ENCODE measurements at places on chromosomes 4 and X.

DNA sequence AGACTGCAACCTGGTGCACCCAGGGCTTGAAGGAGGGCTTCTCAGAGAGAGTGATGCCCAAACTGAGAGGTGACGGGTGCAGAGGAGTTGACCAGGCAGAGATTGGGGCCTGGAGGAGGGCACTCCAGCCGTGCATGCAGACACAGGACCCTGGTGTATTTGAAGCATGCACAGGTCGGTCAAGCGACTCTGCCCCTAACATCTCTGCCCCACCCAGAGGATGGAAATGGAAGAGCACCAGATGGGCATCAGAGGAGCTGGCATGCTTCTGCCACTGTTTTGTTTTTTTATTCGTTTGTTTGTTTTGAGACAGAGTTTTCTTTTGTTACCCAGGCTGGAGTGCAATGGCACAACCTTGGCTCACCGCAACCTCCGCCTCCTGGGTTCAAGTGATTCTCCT lies 320.9 kb downstream of the EVC2 start:
- DNase-seq: no peak

DNA sequence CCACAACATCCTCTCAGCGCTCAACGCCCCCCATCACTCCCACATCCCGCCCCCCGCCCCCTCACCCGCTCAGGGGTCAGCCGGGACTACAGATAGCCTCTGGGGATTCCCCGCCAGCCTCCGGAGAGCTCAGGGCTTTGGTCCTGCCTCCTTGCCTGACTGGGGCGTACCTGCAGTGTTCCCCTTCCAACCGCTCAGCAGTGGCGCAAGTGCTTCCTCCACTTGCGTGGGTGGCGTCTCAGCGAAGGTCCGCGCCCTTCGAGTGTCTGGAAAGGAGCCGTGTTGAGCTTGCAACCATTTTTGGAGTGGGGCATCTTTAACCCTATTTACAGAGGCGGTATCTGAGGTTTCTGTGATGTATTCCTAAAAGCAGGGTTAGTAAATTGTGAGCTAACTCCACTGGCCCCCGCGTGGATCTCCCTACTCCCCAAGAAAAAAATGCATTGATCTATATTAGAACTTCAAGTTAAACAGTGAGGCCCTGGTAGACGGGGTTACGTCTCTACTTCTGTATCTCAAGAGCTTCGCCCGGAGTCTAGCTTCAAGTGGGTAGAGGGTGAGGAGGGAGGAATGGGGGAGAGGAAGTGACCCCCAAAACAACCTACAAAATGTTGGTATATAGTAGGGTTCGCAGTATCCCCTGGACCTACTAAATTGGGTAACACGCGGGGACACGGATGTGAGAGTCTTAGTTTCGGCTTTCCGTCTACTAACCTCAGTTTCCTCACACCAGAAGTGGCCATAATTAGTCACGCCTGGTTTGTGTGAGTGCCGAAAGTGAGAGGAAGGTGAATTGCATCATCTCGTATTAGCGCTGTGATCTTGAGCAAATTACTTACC lies 16.1 kb downstream of the NKX3-2 start:
- peak; percentile 58 for DNase-seq

GRCh38 chr4:153512952-153513500 lies 46.9 kb downstream of the TMEM131L start:
- DNase-seq: no peak

GRCh38 chrX:866441-866990 lies 235.9 kb downstream of the SHOX start:
- no peak for DNase-seq

DNA sequence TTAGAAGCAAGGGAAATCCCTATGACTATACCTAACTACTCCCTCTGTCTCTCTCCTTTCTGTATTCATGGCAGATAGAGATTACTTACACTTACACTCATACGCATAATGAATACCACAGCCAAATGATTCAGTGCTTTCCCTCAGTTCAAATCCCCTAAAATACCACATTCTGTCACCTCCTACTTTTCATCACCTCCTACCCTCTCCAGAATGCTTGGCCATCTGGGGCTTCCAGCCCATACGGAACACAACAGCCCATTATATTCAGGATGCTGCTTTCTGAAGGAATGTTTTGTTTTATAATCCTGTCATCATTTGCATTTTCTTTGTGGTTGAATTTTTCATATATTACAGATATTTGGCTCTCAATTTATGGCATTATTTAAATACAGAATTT lies 361.6 kb downstream of the GRIA2 start:
- no peak for DNase-seq

DNA sequence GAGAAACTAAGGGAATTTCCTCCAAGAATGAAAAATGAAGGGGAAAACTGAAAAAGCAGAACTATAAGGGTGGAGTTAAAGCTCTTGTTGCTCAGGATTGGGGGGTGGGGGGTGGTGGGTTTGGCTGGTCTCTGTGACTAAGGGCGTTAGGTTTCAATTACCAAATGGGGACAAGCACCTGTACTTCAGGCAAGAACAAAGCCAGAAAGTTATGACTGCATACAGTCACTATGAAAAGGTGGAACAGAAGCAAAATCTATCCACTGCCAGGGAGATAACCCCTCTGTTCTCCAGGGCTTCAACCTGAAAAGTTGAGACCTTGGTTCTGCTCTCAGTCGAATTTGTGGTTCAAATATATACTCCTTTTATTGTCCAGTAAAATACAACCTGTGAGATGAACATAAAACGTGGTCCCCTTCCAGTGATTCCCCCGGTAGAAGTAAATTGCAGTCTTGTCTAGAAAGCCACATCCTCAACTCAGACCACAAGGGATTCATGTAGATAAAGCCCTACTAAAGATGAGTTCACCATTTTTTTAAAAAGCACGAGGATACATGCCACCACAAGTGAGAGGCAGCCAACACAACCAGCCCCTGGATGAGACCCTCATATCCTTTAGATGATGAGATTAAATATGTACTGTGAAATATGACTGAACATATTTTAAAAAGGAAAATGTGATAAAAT lies 257.1 kb upstream of the RPS6KA3 start:
- no peak for DNase-seq

- no peak for DNase-seq
These were observed 109.6 kb downstream of the PCDH18 start for GRCh38 chr4:137422666-137423065.

GRCh38 chr4:11470438-11471045 lies 41.8 kb upstream of the HS3ST1 start:
- DNase-seq: no peak

- no peak for DNase-seq
These were observed 178.3 kb downstream of the MAPK10 start for GRCh38 chr4:86181585-86181984.

GRCh38 chrX:73765776-73766430 lies 202.9 kb downstream of the CHIC1 start:
- no peak for DNase-seq

DNA sequence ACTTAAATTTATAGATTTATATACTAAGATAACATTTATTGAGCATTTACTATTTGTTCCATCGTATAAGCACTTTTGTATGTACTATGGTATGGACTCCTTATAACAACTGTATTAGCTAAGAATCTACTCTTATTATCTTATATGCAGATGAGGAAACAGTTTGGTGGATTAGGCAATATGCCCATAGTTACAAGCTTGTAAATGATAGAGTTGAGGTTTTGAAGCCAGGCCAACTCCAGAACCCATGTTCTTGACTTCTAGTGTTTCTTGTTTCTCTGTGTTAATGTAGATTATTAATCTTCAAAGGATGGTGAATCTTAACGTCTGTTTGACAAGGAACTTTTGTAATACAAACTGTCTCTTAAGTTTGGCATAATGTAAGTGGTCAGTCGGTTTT lies 71.3 kb downstream of the STIM2 start:
- DNase-seq: no peak

DNA sequence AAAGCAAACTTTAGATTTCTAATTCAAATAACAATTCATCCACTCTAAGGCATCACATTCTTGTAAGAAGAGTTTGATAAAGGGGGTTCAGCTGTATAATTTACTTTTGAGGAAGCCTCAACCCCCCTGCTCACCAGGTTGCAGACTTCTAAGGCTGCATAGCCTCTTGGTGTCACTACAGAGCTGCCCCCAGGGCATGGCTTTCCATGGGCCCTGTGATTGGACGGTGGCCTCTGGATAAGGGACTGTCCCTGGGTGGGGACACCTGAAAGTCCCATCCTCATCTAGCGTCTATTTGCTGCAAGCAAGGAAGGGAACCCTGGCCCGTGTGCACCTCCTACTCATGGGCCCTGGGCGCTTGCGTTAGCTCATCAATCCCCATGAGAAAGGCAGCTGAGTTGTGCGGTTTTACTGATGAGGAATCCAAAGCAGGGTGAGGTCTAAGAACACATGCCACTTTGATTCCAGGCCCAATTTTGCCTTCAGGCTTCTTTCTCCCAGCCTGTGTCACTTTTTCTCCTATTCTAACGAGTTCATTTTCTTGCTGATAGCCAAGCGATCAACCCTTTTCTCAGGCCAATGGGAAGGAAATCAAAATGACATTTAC lies 51.8 kb downstream of the SCML1 start:
- no peak for DNase-seq

- DNase-seq: no peak
These were observed 712.4 kb downstream of the IL1RAPL1 start for GRCh38 chrX:29299684-29300083.

DNA sequence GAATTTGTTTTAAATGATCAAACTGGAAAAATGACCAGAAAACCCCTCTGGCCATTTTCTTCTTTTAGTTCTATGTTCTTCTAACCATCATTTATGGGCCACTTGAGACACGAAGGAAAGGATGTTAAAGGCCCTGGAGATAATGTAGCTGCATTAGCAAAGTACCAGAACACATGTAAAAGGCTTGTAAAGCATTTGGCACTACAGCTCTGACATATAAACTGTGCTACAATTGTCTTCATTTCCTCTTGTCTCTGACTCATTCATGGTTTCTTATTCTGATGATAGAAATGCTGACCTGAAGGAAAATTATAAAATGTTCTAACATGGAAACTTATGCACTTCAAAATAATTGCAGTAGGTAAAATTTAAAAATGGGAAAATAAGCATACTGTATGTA lies 388.7 kb downstream of the FAT4 start:
- no peak for DNase-seq

DNA sequence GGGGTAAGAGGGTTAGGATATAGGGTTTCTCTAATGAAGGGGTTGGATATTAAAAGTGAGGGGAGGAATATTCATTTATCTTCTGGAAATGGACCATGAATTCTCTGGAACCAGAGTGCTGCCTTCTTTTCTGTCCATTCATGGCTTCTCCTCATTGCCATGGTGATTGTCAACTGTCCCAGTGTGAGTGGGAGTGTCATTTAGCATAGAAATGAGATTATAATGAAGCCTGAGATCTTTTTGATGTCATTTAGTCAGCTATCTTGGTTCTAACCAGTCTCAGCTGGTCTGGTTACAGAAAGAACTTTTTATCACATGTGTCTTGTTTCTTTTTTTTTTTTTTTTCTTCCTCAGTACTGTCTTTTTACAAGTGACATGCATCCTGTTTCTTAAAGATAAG lies 497.3 kb upstream of the PITX2 start:
- DNase-seq: no peak

- no peak for DNase-seq
These were observed 38.9 kb downstream of the ATP8A1 start for GRCh38 chr4:42618023-42618422.

GRCh38 chr4:7312691-7313090 lies 120.4 kb downstream of the SORCS2 start:
- DNase-seq: no peak

GRCh38 chrX:99371976-99372595 lies 1038.0 kb downstream of the PCDH19 start:
- no peak for DNase-seq

DNA sequence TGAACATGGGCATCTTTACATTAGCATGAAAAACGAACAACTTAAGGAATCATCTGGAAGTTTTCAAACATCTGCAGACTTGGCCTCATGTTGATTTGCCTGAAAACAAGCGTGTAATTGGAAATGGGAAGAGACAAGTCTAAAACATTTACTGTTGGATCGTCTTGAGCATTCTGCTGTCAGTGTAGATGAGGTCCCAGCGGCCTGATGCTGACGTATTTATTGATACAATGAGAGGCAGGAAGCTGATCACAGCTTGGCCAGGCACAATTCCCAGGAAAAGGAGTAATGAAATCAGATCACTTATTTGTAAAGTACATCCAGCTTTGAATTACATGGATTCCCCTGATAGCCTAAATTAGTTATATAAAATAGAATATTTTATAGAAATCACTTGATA lies 210.6 kb downstream of the CLCN4 start:
- DNase-seq: no peak

- DNase-seq: no peak
These were observed 289.6 kb downstream of the CXXC4 start for GRCh38 chr4:104205116-104205515.

DNA sequence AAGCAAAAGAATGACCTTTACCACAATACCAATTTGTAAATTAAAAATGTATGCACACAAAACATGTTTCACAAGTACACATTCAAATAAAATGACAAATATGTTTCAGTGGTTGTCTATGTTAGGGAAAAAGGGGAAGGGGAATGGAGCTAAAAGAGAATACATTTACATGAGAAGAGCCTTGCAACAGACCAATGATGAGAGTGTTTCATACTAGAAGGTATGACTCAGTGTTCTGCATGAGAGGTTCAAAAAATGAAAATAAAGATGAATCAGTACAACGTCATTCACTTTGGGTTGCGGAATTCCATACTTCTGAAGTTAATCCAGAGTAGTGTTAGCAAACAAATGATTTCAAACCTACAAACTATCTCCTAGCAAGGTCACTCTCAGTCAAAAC lies 51.7 kb downstream of the RPGR start:
- no peak for DNase-seq

DNA sequence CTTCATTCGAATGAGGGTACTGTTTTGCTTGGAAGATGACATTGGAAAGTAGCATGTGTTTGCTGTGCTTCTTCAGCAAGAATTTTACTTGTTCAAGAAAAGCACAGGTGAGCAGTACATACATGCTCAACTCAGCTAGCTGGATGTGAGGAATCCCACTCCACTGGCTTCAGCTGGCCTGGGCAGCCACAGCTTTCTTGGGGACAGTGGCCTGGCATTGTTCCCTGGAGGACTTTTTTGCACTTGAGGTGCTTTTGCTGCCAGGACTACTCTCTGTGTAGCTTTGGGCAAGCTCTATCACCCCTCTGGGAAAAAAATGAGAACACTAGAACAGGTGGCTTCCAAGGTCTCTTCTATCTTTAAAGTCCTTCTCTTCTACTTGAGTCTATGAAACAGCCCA lies 184.3 kb downstream of the LDB2 start:
- no peak for DNase-seq

DNA sequence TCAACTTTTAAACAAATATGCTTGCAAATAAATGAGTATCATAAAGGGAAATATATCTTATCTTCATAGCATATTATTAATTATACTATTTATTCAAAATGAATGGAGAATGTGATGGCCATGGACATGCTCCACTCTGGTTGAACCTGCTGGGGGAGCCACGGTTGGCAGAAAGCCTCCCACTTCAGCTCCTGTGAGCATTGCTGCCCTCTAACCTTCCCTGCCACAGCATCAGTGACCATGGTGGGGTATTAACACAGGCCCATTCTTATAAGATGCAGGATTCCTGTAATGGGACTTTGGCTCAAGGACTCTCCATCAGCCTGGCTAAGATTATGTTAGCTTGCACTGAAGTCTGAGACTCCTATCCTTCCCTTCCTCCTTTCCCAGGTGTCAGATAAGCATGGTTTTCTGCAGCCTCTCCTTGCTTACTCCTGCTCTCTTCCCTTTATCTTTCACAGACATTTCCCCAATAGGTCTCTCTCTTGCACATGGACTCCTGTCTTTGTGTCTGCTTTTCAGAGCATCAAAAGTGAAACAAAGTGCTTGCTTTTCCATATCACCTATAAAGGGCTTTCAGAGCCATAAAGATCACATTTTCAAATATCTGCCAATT lies 4.9 kb upstream of the ABRAXAS1 start:
- no peak for DNase-seq

Measured in T-helper 2 cell (primary cell).